ENCODE measurements at places on chromosomes 6 and 20.

- DNase-seq: no peak
Observed at GRCh38 chr20:59578436-59579403, 25.6 kb upstream of the PHACTR3 start.

GRCh38 chr6:13027207-13027606, 301.1 kb downstream of the TBC1D7 start:
- DNase-seq: no peak

GRCh38 chr20:49896204-49896603, 19.1 kb downstream of the SPATA2 start:
- no peak for DNase-seq

- DNase-seq: no peak
Observed at GRCh38 chr20:2984028-2984501, 59.4 kb upstream of the GNRH2 start.

DNA sequence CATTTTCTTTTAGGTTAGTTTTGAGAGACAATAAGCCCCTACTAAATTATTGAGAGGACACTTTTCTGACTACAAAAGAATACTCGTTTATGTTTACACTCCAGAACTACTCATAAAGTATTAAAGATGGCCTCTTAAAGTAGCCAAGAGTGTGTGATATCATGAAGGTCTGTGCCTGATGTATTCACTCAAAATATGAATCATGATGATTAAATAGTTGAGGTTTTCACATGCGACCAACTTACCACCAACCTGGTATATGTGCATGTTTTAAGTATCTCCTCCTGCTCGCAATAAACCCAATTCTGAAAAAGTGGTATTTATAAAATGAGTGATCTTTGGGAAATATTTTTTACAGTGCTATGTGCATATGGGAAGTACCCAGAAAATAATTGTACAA, 43.9 kb downstream of the IL20RA start:
- no peak for DNase-seq

Data from stimulated activated CD4-positive, alpha-beta T cell treated with anti-CD3 and anti-CD28 coated beads, Interleukin-1b, Interleukin-23, amount 100 ng/mL, for 48 hours (primary cell).